ENCODE measurements at places on chromosomes 7 and 10.

DNA sequence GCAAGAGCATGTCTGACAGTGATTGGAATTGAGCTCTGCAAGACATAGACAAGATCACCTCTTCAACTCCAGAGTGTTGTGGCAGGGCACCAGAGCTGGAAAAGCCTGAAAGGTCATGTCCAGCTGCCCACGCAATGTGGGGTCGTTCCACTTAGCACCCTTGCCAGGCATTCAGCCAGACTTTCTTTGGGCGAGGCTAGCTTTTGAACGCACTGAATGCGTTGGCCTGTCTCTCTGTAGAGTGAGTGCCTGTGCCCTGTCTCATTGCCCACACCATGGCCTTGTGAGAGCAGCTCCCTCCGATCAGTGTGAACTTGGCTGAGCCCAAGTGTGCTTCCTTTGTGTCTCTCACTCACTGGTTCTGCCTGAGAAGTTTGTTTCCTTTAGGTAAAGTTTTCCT lies 23.3 kb downstream of the UBTD1 start:
- DNase-seq: no peak

DNA sequence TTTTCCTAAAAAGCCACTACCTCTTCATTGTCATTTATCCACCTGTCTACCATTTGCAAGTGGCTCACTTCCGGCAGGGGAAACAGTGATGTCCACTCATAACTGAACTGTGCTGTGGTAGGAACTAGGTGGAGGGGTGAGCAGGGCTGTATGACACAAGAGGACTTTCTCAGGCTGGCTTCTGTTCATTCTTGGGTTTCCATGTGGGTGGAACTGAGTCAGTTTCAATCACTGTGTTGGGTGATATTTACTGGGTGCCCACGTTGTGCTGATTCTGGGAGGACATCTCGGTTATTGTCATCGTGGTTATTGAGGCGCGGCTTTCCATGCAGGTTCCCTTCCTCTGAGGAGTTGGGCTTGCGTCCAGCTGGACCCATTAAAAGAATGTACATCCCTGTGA lies 38.8 kb downstream of the RAMP3 start:
- no peak for DNase-seq

DNA sequence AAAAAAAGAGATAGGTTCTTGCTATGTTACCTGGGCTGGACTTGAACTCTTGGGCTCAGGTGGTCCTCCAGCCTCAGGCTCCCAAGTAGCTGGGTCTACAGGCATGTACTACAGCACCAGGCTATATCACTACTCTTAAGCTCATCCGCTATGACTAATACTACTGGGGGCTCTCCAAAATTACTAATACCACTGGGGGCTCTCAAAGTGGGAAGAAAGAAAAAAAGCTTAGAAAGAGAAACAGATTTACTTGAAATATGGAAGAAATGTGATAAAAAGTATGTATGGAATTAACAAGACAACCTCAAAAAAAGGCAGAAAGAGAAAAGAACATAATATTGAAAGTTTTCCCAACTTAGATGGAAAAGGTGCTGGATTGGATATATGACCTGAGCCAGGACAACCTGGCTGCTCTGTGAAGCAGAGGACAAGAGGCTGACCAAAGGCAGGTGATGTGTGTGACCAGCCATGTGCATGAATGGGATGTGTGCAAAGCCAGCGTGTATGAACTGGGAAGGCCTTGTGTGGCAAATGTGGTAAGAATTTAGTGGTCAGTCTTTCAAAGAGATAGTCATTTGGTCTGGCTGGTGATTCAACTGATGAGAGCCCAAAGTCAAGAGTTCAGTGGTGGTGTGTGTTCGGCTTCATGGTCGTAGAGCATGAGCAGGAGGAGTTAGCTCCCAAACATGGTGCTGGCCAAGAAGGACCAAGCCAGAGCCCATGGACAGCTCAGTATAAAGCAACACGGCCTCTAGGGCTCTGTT lies 232.4 kb upstream of the KLF14 start:
- no peak for DNase-seq

GRCh38 chr7:83655951-83656556 lies 7.1 kb upstream of the SEMA3E start:
- peak; percentile 75 for DNase-seq

GRCh38 chr10:21495002-21495751 lies 30.3 kb downstream of the SKIDA1 start:
- DNase-seq: no peak

DNA sequence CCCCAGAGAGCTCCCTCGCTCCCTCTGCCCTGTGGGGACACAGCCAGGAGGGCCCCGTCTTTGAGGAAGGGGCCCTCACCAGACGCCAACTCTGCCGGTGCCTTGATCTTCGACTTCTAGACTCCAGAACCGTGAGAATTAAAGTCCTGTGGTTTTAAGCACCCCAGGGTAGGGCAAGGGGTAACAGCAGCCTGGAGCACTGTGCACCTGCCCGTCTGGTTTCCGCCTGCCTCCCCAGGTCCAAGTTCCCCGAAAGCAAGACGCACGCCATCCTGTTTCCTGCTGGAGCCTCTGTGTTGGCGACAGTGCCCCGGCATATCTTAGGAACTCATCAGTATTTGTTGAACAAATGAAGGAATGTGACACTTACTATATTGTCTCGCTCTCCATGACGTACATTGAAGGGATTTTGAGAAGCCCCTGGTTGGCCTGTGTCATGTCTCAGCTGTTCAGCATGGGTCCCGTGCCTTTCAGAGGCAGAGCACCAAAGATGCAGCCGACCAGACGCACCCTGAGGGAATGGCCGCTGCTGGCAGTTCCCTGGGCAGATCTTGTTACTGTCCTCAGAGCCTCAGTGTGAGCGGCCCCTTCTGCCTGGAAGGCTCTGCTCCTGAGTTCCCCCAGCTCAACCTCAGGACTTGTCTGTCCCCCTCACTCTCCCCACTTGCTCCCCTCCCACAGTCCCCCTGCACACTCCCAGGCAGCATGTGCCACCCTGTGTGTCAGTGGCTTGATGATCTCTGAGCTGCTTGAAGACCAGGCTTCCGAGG lies 226.2 kb downstream of the TCERG1L start:
- DNase-seq: no peak

DNA sequence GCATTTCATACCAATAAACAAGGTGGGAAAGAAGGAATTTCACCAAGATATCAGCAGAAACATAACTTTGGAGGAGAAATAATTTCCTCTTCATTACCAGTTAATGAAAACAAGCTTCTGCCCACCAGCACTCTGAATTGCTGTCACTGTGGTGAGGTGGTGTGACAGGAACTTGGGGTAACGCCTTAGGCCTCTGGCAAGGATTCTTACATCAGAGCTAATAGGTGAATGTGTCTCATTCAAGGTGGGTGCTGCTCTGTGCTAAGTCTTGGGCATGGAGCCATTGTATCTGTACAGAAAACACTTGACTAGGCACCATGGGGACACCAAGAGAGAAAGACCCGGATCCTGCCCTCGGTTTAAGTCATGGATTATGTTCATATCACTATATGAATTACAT lies 8.3 kb upstream of the LOXL4 start:
- no peak for DNase-seq

GRCh38 chr7:54546986-54547314 lies 4.8 kb downstream of the VSTM2A start:
- DNase-seq: no peak

- DNase-seq: peak; percentile 66
Observed at GRCh38 chr7:16813232-16813616, 8.4 kb upstream of the AGR2 start.

DNA sequence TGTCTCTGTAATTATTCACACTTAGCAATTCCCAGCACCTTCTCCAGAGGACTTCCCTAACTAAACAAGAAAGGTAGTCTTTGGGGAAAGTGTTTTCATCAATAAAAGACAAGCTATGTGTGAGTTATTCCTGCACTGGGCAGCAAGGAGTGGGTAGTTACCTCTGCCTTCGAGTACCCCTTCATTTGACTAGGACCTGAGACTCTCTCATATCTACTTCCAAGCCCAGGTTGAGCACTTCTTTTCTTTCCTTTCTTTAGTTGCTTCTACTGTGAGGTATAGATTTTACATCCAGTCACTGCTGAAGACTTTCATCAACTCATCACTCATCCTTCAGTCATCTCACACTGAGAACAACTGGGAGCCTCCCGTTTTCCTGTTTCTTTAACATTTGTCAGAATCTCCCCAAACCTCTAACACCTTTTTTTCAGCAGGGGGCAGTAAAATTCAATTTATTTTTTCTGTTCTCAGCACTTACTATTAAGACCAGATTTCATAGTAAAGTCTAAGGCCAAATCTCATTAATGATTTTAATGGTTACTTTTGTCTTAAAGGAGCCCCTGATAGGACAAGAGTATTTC lies 80.1 kb upstream of the PRSS1 start:
- DNase-seq: peak; percentile 36

DNA sequence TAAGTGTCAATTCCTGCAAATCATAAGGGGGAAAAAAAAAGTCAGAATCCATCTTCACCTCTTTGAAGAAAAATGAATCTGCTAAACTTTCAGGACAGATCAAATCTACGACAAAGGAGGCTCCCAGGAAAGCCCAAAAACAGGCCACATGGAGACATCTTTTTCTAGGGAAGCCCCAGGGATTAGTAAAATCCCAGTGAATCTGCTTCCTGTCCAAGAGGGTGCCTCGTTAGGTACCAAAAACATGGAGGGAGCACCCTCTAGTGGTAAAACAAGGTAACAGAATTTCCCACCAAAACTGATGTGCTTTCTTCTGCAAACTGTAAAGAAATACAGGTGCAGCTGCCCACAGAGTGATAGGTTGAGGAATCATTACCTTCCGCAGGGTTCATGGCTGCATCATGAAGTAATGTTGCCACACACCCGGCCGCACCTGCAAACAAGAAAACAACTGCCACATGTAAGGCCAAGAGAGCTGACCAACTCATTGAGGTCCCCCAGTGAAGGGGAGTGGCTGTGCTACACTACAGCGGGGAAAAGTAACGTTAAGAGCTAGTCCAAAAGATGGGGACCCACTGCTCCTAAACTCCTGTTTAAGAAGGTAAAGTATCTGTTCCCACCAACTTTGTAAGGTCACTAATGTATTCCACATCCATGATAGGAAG lies 7.9 kb downstream of the SLC25A28 start:
- peak; percentile 49 for DNase-seq

- DNase-seq: no peak
Observed at GRCh38 chr7:131011432-131011742, 277.4 kb upstream of the KLF14 start.

DNA sequence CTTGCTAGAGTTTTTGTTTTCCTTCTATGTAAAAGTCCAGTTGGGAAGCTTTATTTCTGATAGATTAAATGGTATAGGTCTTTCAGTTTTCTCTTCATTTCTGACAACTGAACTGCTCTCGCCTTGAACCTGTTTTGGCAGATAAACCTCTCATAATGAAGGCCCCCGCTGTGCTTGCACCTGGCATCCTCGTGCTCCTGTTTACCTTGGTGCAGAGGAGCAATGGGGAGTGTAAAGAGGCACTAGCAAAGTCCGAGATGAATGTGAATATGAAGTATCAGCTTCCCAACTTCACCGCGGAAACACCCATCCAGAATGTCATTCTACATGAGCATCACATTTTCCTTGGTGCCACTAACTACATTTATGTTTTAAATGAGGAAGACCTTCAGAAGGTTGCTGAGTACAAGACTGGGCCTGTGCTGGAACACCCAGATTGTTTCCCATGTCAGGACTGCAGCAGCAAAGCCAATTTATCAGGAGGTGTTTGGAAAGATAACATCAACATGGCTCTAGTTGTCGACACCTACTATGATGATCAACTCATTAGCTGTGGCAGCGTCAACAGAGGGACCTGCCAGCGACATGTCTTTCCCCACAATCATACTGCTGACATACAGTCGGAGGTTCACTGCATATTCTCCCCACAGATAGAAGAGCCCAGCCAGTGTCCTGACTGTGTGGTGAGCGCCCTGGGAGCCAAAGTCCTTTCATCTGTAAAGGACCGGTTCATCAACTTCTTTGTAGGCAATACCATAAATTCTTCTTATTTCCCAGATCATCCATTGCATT lies 27.1 kb downstream of the MET start:
- DNase-seq: peak; percentile 98

GRCh38 chr10:50622706-50623662 lies 772 bp downstream of the SGMS1 start:
- no peak for DNase-seq

- DNase-seq: no peak
Observed at GRCh38 chr10:33412653-33413361, 78.3 kb upstream of the NRP1 start.
